ENCODE measurements at places on chromosomes 1 and 21.

DNA sequence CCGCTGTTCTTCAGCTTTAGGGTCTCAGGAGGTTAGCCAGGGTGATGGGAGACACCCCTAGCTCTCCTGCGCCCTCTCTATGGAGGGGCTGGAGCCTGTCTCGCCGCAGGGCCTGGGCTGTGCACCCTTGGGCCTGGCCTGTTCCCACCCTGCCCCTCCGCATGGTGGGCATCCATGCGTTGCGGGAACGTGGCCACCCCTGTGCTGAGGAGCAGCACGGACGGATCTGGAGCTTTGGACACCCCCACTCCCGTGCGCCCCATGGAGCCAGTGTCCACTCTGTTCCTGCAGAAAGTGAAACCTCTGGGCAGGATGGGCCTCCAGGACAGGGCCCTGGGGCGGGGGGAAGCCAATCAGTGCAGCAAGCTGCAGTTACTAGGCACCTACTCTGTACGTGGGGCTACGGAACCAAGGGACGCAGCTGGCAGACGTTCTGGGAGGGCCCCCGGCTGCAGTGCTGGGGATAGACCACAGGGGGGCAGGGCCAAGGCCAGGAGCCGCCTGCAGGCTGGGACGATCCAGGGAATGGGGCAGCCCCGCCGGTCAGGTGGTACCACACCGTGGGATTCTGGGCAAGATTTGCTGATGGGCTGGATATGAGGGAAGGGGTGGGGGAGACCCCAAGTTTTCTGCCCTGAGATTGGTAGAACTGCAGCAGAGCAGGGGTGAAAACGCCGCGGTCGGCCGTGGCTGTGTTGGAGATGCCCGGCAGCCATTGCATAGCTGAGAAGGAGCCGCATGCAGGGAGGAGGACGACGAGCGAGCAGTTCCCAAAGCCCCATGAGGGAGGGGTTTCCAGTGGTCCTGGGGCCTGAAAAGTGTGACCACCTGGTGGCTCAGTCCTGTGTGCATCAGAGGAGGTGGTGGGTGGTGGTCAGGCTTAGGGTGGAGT lies 43.3 kb downstream of the TP73 start:
- no peak for DNase-seq

DNA sequence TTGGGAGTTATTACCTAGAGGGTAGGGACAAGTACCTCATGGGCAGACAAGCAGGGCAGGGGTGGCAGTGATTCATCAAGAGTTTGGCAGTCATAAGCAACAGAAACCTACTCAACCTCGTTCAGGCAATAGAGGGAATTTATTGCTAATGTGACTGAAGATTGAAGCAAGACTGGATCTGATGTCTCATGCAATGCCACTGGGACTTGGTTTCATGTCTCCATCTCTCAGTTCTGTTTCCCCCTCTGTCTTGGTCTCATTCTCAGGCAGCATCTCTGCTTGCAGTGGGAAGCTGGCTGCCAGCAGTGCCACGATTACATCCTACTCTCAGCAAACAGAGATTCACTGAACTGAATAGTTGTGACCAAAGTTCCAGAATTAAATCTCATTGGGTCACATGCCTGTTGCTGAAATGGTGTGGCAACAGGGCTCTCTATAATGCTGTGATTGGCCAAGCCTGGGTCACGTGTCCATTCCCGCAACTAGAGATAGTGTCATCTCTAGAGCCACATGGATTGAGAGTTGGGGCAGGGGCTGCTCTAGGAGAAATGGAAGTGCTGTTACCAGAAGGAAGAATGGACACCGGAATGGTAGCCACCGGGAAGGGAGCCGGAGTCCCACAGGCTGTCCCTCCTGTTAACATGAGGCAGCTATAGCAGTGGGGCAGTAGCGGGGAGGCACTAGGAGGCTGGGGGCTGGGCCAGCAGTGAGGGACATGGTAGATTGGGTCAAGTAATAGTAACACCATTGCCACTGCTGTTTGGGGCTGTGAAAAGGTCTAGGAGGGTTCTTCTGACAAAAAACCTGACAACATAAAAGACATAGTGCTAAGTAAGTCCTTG lies 3.9 kb upstream of the CDC42 start:
- no peak for DNase-seq

DNA sequence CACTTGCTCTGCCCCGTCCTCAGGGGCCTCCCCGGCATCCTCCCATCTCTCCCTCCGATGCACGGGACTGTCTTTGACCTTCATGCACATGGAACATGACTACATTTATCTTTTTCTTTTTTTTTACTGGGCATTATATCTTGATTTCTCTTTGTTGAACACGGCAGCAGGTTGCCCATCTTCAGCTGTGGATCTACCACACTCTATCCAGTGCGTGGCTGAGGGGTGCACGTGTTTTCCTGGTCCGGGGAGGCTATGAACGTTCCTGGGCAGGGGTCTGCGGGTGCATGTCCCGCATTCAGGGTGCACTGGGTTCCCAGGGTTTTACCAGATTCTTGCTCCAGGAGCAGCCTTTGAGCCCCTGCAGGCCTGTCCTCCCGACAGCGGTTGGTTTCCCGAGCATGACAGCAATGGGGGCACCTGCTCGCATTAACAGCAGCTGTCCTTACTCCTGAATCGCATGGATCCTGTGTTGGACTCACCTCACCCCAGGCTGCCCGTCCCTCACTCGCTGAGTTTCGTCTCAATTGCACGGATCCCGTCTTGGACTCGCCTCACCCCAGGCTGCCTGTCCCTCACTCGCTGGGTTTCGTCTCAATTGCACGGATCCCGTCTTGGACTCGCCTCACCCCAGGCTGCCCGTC lies 7.4 kb downstream of the POFUT2 start:
- DNase-seq, result no peak

GRCh38 chr1:113396585-113396984 lies 6.3 kb downstream of the MAGI3 start:
- DNase-seq, result no peak

- DNase-seq, result no peak
Observed at GRCh38 chr1:19456968-19457441, 28.3 kb downstream of the CAPZB start.

- DNase-seq, result no peak
Observed at GRCh38 chr1:203524824-203525223, 30.9 kb downstream of the OPTC start.

- DNase-seq, result no peak
Observed at GRCh38 chr1:37255136-37255795, 219.1 kb upstream of the ZC3H12A start.

GRCh38 chr1:71667216-71667615 lies 586.4 kb upstream of the ZRANB2 start:
- peak; percentile 48 for DNase-seq

DNA sequence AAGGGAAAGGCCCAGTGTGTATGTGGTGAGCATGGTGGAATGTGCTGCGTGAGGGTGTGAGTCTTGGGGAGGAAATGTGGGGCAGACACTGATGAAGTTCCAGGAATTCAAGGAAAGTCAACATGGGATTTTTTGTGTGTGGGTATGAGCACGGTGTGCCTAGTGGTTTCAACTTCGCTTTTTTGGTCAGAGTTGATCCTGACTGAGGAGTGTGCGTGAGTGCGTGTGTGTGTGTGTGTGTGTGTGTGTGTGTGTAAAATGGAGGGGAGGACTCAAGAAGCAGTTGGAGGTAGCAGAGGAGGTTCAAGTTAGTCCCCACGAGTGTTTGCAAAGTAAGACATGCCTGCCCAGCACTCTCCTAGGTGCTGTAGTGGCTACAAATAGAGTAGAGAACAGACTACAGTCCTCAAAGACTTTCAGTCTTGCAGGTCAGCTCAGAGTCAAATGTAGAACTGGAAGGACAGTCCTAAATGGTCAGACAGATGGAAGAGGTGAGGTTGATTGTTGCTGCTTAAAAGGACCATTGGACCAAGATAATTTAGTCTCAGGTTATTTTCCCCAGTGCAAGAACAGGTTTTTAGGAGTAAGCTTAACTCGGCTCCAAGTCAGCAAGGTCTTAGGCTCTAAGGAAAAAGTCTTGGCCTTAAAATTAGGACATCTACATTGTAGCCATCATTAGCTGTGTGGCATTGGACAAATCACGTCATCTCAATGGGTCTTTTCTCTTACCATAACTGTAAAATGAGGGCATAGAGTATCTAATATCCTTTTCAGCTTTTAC lies 25.0 kb downstream of the SLAMF1 start:
- no peak for DNase-seq

GRCh38 chr1:67684526-67685066 lies 405 bp upstream of the GADD45A start:
- DNase-seq, result no peak

- no peak for DNase-seq
Observed at GRCh38 chr21:37593740-37594471, 227.3 kb downstream of the DYRK1A start.

DNA sequence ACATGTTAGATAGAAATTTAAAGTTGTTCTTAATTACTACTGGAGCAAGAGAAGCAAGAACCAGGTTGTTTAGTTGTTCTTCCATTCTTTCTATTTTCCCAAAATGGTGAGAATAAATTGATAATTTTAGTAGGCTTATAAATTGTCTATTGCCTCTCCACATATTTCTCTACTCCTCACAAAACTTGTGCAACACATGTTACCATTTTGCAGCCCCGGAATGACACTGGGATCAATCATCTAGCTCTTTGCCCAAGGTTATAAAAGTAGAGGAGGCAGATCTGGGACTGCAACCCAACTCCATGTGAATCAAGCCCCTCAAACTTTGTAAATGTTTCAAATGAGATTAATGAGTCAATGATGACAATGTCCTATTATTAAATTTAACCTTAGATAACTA lies 34.9 kb downstream of the PRMT6 start:
- DNase-seq, result no peak

GRCh38 chr1:111223126-111223685 lies 4.3 kb upstream of the CHI3L2 start:
- no peak for DNase-seq

DNA sequence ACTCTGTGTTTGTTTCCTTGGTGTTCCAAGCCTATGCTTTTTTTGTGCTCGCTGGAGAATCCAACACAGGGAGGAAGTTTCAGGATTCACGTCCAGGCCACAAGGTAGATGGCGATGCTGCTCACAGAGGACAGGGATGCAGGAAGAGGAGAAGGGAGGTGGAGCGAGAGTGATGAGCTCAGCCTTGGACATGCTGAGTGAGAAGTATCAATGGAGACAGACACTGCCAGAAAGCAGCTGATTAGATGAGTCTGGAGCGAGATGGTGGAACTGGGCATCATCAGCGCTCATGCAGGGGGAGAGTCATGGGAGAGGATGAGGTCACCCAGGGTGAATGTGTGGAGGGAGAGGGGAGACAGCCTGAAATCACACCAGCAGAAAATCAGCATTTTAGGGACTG lies 110.0 kb downstream of the GLUL start:
- DNase-seq, result no peak

- no peak for DNase-seq
Observed at GRCh38 chr1:39632682-39633417, 6.6 kb downstream of the HEYL start.

GRCh38 chr1:148355976-148356375 lies 127.1 kb downstream of the PPIAL4G start:
- no peak for DNase-seq

DNA sequence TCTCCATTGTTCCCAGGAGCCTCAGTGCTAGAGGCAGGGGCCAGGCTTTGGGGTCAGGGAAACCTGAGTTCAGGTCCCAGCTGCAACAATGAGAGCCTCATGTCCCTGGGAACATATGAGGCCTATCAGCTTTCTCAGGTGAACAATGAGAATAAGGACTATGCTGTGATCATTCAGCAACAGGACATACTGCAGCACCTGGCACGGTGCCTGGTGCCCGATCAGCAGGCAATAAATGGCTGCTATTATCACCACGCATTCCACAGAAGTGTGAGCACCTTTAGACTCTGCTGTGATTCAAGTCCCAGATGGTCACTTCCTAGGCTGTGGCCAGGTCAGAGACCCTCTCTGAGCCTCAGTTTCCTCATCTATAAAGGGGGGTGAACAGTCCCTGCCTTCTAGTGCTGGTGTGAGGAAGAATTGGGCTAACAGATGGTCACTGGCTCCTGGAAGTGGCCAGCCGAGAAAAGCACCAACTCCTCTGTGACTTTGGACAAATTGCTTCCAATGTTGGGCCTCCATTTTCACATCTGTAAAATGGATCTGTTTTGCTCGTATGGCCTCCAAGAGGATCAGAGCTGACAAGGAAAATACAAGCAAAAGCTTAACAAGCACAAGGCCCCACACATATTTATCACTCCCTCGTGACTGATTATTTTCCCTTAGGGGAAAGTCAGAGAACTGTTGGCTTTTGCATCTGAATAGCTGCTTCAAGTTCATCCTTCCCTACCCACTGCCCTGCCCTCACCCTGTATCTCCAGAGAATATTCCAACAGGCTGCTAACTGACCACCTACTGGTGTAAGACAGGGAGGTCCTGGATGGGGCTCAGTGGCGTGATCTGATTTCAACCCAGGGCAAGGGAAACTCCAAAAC lies 1.1 kb downstream of the SLC5A9 start:
- no peak for DNase-seq

- no peak for DNase-seq
Observed at GRCh38 chr1:156673387-156674121, 3.7 kb downstream of the NES start.

DNA sequence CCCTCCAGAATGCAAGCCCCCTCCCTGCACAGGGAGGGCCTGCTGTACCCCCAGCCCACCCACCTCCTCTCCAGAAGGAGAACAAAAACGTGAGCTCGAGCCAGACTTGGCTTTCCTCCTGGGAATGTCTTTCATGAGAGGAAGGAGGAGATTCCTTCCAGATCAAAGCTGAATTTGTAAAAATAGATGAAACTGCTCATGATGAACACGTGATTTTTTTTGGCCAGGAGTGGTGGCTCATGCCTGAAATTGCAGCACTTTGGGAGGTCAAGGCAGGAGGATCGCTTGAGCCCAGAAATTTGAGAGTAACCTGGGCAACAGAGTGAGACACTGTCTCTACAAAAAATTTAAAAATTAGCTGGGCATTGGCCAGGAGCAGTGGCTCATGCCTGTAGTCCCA lies 21.8 kb downstream of the GPR157 start:
- no peak for DNase-seq

- DNase-seq, result no peak
Observed at GRCh38 chr1:246608616-246609376, 42.5 kb downstream of the CNST start.

DNA sequence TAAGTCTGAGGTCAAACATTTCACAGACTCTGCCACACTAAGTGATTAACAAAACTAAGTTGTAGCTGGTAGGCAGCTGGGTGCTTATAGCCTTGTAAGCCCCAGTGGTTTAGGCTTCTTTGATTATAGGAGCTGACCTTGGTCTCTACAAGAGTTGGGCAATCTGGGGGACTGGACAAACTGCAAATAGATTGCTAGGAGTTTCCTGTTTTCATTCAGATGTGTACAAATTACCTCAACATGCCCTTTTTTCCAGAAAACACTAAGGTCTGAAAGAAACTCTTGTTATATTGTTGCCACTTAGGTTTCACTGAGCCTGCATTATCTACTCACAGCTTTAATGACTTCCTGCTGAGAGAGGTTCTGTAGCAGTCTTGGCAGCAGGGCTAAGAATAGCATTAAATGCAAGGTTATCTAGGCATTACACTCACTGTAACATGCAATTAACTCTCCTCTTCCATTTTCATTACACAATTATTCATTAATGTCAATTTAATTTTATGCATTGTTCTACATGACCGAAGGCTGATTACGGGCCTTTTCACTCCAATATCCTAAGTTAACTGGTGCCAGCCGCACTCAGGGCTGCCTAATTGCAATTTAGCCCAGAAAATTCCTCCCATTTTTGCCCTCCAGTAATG lies 314.0 kb downstream of the LMO4 start:
- DNase-seq, result peak; percentile 90
